ENCODE measurements at places on chromosomes 1 and 21.

- DNase-seq: no peak
These were observed 38.3 kb downstream of the IRF2BP2 start for GRCh38 chr1:234571702-234572101.

- no peak for DNase-seq
These were observed 5.2 kb upstream of the EVI5 start for GRCh38 chr1:92790081-92790480.

- DNase-seq: no peak
These were observed 16.1 kb downstream of the UBIAD1 start for GRCh38 chr1:11289064-11289463.

DNA sequence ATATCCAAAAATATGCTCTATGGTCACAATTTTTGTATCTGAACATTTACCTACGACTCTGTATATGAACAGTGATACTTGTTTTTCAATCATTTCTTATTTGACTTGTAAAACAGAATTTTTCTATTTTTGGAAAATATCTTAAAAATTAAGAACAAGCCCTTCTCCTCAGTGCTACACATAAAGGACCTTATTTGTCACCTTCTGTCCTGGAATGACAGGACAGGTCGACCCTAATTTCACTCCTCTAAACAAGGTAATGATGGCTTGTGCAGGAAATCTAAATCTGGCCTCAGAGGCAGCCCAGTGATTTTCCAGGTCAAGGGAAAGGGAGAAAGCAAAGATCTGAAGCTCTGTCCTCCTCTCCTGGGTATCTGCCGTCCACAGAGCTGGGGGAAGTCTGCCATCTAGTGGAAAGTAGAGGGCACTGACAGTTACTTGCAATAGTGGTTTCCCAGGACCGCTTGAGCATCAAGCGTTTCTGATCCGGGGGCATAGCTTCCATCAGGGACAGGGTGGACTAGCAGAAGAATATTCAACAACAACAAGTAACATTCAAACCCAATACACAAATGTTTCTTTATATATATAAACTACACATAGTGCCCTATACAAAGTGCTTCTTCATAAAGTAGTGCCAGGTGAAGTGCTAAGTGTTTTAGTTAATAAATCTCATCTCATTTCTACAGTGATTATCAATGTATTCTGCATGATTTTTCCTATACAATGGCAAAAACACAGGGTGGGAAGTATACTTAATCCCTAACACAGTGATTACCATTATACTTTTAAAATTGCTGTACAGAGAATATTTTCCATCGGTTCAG is 74.6 kb downstream of the SLC25A24 start:
- peak; percentile 59 for DNase-seq

- no peak for DNase-seq
These were observed 124.4 kb upstream of the GORAB start for GRCh38 chr1:170407581-170407980.

- no peak for DNase-seq
These were observed 52.3 kb downstream of the PDE4B start for GRCh38 chr1:65844821-65845534.

DNA sequence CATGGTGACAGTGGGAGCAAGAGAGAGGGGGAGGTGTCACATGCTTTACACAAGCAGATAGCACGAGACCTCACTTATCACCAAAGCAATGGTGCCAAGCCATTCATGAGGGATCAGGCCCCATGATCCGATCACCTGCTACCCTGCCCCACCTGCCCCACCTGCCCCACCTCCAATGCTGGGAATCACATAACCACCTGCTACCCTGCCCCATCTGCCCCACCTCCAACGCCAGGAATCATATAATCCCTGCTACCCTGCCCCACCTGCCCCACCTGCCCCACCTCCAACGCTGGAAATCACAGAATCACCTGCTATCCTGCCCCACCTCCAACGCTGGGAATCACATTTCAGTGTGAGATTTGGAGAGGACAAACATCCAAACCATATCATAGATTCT is 10.6 kb upstream of the AIRE start:
- DNase-seq: no peak

- DNase-seq: no peak
These were observed 12.8 kb upstream of the MPZL1 start for GRCh38 chr1:167708940-167709389.

DNA sequence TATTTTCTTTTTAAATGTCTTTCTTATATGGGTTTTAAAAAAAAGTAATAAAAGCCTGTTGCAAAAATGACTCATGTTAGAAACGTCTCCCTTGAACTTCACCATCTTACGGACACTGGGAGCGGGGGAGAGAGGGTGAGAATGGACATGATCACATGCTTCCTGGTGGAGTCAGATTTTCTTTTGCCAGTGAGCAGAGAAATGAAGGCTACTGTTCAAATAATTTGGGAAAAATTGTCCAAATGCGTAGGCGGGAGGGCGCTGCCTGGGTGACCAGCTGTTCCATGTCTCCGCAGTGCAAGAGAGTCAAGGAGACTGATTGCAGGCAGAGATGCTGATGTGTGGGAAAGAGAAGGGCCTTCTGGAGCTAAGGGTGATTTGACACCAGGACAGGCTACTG is 23.1 kb downstream of the EIF2D start:
- DNase-seq: no peak

DNA sequence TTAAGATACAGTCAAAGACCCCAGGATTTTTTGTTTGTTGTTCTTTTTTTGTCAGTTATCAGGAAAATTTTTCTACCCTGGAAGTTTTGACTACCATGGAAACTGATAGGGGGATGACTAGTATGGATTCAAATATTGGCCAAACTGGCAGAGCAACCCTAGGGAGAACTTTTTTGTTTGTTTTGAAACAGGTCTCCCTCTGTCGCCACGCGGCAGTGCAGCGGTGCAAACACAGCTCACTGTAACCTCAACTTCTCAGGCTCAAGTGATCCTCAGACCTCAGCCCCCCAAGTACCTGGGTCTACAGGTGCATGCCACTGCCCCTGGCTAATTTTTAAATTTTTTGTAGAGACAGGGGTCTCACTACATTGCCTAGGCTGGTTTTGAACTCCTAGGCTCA is 46.6 kb downstream of the TOR3A start:
- no peak for DNase-seq

GRCh38 chr1:231720652-231721325 is 94.2 kb downstream of the DISC1 start:
- DNase-seq: no peak

- peak; percentile 32 for DNase-seq
These were observed 37.2 kb upstream of the ETS2 start for GRCh38 chr21:38768471-38769063.

DNA sequence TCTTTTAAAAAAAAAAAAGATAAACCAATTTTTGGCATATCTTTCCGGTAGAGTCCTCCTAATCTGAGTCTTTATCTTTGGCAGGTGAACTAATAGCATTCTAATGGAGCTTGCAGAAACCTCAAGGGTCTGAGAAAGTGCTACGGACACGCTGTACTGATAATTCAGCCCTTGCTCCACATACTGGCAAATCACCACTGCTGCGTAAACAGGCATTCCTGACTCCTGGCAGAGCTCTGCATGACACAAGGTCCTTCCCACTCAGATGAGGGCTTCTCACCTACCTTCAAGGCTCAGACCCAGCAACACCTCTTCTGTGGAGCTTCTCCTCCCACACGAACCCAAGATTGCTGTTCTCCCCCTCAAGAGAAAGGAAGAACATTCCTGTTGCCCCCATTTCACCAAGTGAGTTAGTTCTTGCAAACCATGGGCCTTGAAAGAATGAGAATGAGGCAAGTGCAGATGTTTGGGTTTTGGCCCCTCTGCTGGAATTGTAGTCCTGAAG is 48.0 kb downstream of the LYST start:
- no peak for DNase-seq

- no peak for DNase-seq
These were observed 10.4 kb downstream of the LGALS8 start for GRCh38 chr1:236534151-236534651.

DNA sequence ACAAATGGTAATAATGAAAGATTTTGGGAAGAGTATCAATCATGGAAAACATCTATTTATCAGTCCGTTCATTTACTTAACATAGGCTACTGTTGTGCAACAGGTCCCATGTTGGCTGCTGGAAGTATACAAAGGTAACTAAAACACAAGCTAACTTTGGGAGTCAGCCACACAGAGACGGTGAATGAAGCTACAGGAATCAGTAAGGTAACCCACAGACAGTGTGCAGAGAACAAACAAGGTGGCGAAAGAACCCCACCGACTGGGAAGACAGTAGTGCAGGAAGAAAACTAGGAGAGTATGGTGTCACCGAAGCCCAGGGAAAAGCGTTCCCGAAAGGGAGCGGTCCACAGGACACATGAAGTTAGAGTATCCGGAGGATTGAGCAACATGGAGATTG is 342.3 kb downstream of the SMYD3 start:
- no peak for DNase-seq

DNA sequence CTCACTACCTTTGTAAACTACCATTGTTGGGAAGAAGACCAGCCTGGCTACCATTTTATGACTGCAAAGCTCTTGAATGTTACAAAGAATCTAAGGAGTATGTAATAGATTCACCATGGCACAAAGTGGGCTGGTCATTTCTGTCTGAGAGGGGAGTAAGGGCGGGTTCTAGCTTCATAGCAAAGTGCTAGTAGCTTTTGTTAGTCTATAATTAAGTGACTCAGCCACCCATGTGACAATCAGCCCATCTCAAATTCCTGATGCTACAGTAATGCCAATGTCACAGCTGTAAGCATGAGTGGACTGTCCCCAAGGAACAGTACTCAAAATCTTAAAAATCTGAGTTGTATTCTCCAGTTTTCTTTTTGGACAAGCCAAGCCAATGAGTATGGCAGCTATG is 15.4 kb upstream of the OTUD3 start:
- DNase-seq: no peak

DNA sequence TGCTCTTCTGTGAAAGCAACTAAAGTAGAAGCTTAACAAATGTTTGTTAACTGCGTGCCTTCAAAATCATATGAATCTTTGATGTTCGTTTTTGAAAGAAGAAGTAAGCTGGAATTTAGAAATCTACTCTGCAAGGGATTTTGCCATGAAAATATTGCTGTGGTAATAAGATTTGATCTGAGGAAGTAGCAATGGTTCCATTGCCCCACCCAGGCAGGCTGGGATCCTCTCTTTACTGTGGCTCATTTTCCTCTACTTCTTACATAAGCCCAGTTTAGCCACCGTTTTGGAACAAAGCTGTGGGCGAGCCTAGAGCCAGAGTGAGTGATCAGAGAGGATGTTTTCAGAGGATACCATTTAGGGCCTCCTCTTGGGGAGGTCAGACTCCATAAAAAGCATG is 20.3 kb upstream of the PTGFRN start:
- no peak for DNase-seq

DNA sequence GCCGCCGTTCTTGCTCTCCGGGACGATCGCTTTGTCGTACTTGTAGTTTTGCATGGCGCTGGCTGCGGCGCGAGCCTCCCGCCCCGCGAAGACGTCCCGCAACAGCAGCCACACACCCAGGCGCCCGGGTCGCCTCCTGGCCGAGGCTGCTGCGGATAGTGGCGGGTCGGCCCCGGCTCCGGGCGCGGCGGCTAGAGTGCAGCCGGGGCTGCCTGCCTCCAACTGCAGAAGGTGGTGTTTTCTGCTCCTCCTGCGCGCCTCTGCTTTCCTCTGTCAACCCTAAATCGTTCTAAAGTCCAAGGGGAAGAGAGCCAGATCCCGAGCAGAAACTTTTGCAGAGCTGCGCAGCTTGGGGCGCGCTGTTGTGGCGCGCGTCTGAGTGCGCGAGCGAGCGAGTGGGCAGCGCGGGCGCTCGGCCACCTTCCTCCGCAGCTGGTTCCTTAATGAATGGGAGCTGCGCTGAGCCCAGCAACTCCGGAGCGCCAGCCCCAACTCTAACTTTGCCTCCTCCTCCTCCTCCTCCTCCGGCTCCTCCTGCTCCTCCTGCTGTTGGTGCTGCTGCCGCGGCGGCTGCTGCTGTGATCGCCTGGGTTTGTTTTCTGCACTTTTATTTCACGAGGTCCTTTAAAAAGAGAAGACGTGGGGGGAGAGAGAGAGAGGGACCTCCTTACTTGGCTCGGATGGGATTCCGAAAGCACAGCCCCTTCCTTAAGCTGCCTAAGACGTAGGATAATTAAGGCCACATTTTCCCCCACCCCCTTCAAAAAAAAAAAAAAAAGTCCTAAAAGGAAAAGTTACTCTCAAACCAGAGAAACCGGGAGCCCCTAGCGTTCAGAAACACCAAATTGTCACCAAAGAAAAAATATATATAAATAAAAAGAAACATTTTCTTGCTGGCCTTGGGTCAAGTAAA is at the start of gene PLPP3:
TSS of gene PLPP3 (minus strand) at position 601 of the 913 bp plus-strand sequence. CDS start at position 54, 547 bp downstream.
- DNase-seq: no peak

DNA sequence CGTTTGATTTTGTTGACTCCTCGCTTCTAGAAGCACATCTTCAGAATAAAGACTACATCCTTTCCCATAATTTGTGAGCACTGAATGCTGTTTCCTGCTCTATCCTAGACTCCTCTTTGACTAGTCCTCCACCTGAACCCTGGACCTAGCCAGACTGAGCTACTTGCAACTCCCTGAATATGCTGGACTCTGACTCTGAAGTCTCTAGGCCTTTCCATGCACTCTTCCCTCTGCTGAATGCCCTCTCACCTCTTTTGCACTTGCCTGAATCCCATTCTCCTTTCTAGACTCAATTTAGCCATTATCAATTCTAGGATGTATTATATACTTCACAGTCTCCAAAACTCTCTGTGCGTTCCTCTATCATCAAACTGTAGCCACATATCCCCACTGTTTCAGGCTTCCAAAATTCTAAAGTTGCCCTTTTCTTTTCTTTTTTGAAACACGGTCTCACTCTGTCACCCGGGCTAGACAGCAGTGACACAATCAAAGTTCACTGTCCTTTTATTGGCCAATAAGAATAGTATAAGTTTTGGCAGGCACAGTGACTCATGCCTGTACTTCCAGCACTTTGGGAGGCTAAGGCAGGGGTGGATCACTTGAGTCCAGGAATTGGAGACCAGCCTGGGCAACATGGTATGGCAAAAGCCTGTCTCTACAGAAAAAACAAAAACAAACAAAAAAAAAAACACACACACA is 127.0 kb downstream of the LTN1 start:
- no peak for DNase-seq

- no peak for DNase-seq
These were observed 316.3 kb downstream of the KCNH1 start for GRCh38 chr1:210817385-210818275.

DNA sequence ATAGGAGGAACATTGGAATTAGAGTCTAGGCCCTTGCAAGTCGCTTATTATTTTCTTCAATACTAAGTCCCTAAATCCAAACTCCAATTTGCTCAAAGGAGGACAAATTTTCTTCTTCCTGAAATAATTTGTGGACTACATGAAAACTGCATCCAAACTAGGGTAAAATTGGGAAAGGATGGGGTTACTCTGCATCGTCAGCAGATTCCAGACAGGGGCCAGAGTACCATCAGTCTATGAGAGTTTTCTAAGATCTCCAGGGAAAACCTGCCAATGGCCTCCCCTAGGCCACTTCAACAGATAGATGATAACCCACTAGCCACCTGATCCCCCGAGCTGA is 508 bp downstream of the HEYL start:
- DNase-seq: no peak

DNA sequence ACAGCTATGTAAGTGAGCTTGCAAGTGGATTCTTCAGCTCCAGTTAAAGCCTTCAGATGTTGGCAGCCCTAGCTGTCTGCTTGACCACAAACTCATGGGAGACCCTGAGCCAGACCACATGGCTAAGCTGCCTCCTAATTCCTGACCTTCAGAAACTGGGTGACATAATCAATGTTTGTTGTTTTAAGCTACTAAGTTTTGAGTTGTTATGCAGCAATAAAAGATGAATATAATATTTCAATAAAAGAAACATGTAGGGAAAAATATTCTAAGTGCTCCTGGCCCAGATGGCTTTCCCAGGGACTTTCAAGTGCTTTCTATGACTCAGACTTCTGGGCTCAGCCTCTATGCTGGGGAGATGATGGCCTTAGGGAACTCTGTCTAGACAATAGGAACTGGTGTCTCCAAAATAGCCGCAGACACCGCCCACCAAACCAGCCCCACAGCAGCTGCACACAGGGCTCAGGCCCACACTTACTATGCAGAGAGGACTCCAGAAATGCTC is 20.3 kb upstream of the AZIN2 start:
- DNase-seq: no peak

All from activated T-cell treated with anti-CD3 and anti-CD28 coated beads, Interleukin-2, amount 50 U/mL, for 1 hour (primary cell).